Activated CD8-positive, alpha-beta memory T cell treated with anti-CD3 and anti-CD28 coated beads for 24 hours (primary cell): ENCODE measurements at places on chromosomes 2 and 18.

DNA sequence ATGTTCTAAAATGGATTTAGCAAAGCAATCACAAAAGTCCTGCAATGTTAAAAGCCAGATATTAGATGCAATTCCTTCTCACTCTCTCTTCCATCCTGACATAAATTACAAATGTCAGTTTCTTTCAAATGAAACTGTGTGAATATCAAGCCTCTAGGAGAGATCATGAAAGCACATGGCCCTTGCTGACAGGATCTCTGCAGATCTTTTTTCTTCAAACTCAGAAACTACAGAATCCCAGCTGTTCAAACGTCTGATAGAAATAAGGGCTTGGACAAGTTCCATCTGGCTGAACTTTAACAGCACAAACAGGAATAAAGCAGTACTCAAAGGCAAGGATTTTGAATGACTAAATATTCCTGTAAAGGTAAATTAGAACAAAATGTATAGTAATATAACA is 47.6 kb downstream of the PDE1A start:
- DNase-seq, result no peak

GRCh38 chr2:24175631-24176187 is 856 bp downstream of the FAM228A start:
- DNase-seq, result no peak

GRCh38 chr2:234146087-234146826 is 95.8 kb downstream of the SPP2 start:
- DNase-seq, result no peak

DNA sequence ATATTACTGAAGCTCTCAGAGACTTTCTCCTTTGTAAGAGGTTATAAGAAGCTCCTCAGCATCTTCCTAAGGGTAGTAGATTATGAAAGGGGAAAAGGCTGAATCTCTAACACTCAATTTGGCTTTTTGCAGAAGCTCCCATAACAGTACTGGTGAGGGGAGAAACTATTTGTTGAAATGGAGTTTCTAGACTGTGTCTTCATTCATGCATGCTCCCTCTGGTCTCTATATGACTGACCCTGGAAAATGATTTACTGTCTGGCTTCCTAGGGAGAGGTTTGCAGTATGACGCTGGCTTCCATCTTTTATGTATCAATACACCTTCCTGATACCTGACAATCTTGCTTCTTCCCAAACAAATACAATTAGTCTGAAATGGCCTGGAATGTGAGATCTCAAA is 63.9 kb downstream of the LDAH start:
- no peak for DNase-seq

GRCh38 chr2:46342566-46343315 is 45.5 kb downstream of the EPAS1 start:
- no peak for DNase-seq

GRCh38 chr2:16425462-16426336 is 239.9 kb downstream of the CYRIA start:
- no peak for DNase-seq

- no peak for DNase-seq
These were observed 265.1 kb downstream of the NCKAP5 start for GRCh38 chr2:133303150-133303549.

GRCh38 chr2:65159906-65160305 is 30.0 kb upstream of the RAB1A start:
- no peak for DNase-seq

DNA sequence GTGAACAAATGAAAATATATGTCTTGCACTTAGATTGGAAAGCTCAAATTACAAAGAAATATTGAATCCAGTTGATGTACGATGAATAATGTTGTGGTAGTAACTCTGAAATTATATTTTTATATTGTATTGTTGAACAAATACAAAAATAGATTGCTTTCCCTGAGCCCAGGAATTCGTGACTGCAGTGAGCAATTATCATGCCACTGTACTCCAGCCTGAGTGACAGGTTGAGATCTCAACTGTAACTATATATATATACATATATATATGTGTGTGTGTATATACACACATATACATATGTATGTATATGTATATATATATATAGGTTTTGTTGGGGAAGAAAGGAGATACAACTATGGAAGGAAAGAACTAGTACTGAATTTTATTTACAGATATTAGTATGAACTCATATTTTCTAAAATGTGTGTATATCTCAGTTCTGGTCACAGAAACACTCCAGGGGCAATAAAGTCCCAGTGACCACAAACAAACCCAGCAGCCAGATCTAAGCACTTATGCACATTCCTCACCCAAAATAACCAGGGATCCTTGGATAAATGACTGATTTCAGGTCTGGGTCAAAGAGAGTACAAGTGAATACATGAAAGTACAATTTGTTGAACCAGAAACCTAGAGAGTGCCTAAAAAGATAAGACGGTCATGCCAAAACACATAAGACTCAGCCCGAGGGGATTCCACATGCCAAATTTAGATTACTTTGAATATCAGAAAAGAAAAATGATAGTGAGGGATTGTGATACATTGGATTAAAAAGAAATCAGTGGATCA is 146.3 kb downstream of the TMX3 start:
- DNase-seq, result no peak

DNA sequence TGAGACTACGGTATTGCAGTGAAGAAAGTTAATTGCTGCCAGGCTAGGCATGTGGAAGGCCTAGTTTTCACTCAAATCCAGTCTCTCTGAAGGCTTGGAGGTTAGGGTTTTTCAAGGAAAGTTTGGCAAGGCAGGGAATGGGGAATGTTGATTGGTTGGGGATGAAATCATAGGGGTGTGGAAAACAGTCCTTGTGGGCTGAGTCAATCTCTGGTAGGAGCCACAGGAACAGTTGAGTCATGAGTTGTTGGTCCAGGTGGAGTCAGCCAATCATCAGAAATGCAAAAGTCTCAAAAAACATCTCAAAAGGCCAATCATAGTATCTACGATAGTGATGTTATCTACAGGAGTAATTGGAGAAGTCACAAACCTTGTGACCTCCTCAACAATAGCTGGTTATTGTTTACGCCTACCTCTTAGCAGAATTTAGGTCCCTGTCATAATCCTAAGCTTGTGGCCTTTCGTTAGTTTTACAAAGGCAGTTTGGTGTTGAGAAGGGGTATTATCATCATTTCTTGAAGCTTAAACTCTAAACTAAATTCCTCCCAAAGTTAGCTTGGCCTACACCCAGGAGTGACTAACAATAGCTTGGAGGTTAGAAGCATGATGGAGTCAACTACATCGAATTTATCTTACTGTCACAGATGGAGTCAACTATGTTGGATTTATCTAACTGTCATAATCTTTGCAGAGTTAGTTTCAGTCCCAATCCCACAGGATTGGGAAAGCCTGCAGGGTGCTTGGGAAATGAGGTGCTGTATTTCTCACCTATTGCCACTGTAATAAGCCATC is 33.7 kb upstream of the APCDD1 start:
- DNase-seq, result no peak

GRCh38 chr2:232622563-232622962 is 10.8 kb upstream of the EFHD1 start:
- no peak for DNase-seq

GRCh38 chr18:53509886-53510285 is 714.6 kb downstream of the MBD2 start:
- no peak for DNase-seq

- peak; percentile 62 for DNase-seq
These were observed 23.3 kb upstream of the MC5R start for GRCh38 chr18:13800505-13801259.

GRCh38 chr18:61771861-61772260 is 120.9 kb downstream of the RNF152 start:
- no peak for DNase-seq

- DNase-seq, result no peak
These were observed 359.9 kb downstream of the TNS1 start for GRCh38 chr2:217642944-217643343.

DNA sequence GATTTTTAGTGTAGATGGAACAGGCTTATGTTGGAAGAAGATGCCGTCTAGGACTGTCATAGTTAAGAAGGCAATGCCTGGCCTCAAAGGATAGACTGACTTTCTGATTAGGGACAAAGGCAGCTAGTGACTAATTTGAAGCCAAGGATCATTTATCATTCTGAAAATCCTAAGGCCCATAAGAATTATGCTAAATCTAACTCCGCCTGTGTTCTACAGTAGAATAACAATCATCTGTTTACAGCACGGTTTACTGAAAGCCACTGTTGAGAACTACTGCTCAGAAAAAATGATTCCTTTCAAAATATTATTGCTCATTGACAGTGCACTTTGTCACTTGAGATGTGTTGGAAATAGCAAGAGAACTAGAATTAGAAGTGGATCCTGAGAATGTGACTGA is 44.5 kb downstream of the BABAM2 start:
- no peak for DNase-seq

GRCh38 chr2:108908713-108909070 is 80.3 kb downstream of the EDAR start:
- DNase-seq, result peak; percentile 37

DNA sequence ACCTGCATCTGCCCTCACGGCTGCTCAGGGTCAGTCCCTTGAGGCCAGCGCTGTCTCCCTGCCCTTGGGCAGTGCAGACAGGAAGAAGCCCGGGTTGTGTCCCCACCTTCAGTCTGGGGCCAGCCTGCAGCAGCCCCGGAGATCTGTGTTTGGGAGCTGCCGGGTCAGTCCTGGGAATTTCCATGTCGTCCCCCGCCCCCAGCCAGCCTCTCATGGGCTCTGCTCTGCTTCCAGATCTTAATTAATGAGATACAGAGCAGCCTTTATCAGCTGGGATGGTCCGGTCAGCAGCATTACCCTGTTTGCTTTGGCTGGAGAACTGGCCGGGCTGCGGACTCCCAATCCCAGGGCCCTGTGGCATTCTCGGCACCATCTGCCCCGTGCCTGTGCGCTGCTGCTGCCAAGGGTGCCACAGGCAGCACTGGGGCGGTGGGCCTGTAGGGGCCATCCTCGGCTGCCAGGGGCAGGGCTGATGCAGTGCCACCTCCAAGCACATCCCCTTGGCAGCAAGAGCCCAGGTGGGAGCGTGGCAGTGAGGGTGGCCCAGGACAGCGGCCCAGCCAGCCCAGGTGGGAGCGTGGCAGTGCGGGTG is 2.4 kb downstream of the BOK start:
- no peak for DNase-seq

DNA sequence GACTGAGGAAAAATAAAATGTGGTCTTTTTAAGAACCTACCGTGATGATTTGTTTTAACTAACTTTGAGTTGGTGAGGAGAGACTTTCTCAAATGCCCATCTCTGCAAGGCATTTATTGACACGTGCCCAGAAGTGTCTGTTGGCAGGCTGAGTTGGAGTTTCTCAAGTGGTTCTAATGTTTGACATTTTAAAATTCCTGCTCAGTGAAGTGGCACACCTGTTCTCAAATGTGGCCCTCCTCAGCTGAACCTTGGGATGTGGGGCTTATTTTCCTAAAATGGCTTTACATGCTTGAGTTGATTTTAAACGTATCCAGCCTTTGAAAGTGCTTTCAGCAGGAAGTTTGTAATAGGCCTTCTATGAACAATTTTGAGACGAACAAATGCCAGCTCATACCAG is 876 bp upstream of the CAVIN2 start:
- DNase-seq, result no peak

DNA sequence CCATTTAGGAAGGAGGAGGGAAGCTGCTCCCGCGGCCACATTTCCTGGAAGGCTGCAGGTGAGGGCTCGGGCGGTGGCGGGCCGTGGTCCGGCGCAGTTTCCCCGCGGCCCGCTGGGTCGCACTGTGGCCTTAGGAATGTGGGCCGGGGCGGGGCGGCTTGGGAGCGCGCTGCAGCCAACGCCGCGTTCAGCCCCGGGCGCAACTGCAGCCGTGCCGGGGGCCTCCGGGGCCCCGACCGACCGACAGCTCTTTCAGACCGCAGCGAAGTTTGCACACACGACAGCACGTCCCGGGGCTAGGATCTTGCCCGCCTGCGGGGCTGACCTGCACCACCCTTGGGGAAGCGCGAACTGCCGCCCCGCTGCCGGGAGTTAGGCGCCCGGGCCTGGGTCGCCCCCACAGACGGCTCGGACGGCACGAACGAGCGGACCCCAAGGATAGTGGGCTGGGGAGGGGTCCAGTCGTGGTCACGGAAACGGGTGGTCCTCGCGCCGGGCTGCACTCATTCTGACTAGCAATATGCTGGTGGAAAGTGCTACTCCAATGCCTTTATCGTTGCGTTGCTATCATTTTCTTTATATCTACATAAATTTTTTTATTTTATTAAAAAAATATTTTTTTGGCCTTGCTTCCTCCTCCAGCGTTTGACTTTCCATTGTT is 69.9 kb upstream of the DLX2 start:
- DNase-seq, result peak; percentile 86

DNA sequence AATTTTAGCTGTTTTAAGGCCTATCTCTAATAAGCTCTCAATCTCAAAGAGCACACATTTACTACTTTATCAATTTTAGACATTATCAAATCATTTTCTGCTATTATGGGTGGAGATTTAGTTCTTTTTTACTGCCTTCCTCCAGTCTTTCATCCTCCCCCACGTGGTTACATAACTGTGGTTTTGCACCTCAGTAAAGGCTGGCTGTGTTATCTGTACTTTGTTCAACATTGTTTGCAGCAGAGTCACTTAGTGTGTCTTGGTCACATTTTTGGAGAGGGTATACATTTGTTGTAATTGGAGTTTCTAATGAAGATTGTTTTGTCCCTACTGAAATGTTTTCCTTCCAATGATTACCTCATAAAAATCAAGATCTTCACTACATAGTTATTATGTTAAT is 549.6 kb upstream of the CELF4 start:
- no peak for DNase-seq

- DNase-seq, result no peak
These were observed 64.3 kb upstream of the PLA2R1 start for GRCh38 chr2:160126756-160127155.

DNA sequence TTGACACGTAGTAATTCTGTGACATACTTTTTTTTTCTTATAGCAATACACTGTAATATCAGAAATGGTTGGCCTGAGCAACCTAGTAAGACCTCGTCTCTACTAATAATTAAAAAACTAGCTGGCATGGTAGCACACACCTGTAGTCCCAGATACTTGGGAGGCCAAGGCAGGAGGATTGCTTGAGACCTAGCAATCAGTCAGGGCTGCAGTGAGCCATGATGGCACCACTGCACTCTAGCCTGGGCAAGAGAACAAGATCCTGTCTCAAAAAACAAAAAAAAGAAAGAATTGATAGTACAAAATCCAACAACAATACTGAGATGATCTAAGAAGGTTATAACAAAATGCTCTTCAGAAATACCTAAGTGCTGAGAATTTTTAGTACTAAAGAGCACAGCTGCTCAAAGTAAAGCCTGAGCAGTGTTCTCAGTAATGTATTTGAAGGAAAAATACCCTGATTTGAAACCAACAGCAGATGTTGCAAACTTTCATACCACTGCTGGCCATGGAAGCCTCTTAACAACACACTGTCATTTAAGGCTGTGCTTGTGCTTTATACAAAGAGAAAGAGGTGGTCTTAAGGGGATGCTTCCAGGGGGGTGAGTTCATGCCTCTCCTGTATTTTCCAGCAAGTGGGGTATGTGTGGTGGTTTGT is 132.6 kb upstream of the CDCA7 start:
- no peak for DNase-seq

- peak; percentile 80 for DNase-seq
These were observed 31.6 kb upstream of the PPP1R1C start for GRCh38 chr2:181953881-181954537.

- peak; percentile 33 for DNase-seq
These were observed 55.4 kb downstream of the BOLA3 start for GRCh38 chr2:74092275-74092674.
